ENCODE measurements at places on chromosomes 7 and 10. TPM values are rescaled to one million over a fixed set of nuclear protein-coding genes. Genes with fewer than 3 reads are reported as not detected.

The PRKG1 gene
- 14.8 TPM for total RNA-seq

The NPSR1 gene
- not detected for total RNA-seq

The MSMB gene
- total RNA-seq = not detected

The KIAA1549 gene
- 16.0 TPM for total RNA-seq

The UBN2 gene
- total RNA-seq = 10.4 TPM

The RHOBTB1 gene
- 29.6 TPM for total RNA-seq

The PSD gene
- total RNA-seq = 0.10 TPM

The PNLIPRP1 gene
- not detected for total RNA-seq

The PROSER2 gene
- 15.0 TPM for total RNA-seq

The HOGA1 gene
- total RNA-seq = 1.1 TPM

The H2AZ2 gene
- total RNA-seq = 232 TPM

The ASZ1 gene
- total RNA-seq = not detected

The INHBA gene
- total RNA-seq = 5.8 TPM

The OGDHL gene
- total RNA-seq = 0.05 TPM

The PGAM2 gene
- 62.5 TPM for total RNA-seq

The GDF10 gene
- not detected for total RNA-seq
